ENCODE measurements at places on chromosomes 2 and 18. TPM values are rescaled to one million over a fixed set of nuclear protein-coding genes. Genes with fewer than 3 reads are reported as not detected.

GRCh38 chr2:85787981-85788340 is 34.2 kb downstream of the ATOH8 start:
- no peak for DNase-seq

- no peak for DNase-seq
These were observed 805 bp upstream of the TNFRSF11A start for GRCh38 chr18:62324181-62324828.

DNA sequence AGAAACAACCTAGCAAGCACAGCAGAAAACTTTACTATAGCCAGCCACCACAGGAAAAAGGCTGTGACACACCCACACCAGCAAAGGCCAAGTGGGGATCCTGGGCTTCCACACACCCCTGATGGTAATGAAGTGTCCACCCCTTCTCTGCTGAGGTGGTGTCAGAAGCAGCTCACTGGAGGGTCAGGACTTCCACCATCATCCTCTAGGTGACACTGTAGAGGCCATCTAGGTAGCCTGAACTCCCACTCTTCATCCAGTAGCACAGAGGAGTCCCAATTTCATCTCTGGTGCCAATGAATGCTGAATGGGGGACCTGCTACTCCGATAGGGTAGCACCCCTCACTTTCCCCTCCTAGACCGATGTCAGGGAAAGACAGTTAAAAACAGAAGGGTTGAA is 1544.4 kb downstream of the LRP1B start:
- DNase-seq = peak; percentile 4

The MC4R gene
- total RNA-seq = not detected

- DNase-seq = no peak
These were observed 533.6 kb upstream of the FSHR start for GRCh38 chr2:49687918-49688317.

- DNase-seq = no peak
These were observed 20.1 kb upstream of the TEX51 start for GRCh38 chr2:126878601-126879000.

- DNase-seq = no peak
These were observed 43.6 kb downstream of the L3MBTL4 start for GRCh38 chr18:6370886-6371635.

DNA sequence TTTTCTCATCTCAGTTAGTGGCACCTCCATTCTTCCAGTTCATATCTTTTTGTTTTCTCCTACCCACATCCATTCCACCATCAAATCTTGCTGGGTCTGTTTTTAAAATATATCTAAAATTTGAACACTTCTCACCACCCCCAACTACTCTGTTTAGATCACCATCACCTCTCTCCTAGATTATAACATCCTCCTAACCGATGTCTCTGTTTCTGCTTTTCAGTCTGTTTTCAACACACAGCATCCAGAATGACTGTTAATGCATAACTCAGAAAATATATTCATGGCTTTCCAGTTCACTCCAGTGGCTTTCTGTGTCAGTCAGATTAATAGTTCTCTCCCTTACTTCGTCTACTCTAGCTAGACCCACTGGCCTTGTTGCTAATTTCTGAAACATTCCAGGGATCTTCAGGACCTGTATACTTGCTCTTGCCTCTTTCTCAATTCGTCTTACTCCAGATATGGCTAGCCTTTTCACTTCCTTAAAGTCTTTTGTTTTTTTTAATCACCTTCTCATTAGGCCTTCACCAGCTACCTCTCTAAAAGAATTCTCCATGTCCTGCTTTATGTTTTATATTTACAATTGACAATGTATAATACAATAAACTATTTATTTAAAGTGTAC is 105.3 kb downstream of the COMMD1 start:
- no peak for DNase-seq

DNA sequence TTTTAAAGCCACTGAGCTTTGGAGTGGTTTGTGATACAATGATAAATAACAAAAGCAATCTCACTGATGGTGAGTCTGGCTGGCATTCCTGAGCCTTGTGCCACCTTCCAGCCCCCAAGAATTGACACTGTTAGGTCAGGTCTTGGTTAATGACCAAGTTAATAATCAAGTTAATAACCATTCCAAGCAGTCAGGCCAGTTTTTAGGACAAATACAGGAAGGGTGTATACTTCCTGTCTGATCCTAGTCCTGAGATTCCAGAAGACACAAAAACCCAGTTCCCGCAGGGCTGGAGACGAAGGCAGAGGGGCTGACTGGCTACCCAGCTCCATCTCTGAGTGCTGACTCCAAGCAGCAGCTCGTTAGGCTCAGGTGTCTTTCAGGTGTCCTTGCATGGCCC is 74.6 kb upstream of the LAPTM4A start:
- no peak for DNase-seq

GRCh38 chr18:79983793-79984192 is 4.6 kb downstream of the TXNL4A start:
- no peak for DNase-seq

The PAX3 gene
- total RNA-seq = 35.4 TPM

DNA sequence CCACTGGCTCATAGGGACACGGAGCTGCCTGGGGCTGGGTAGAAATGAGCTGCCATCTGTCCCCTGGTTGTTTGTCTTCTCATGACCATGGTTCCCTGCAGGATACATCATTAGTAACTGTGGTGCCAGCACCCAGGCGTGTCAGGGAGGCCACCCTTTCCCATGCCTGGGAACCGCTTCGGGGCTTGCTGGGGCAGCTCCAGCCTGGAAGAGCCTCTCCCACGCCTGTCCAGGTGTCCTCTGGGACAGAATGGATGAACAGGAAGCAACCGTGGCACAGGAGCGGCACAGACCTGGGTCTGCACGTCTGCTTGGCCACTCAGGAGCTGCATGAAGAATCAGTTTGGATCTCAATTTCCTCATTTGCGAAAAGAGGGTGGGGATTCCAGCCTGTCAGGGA is 34.8 kb downstream of the SDC1 start:
- no peak for DNase-seq

The DSC1 gene
- not detected for total RNA-seq

The EMX1 gene
- not detected for total RNA-seq

- no peak for DNase-seq
These were observed 46.5 kb upstream of the NR4A2 start for GRCh38 chr2:156379071-156379470.

DNA sequence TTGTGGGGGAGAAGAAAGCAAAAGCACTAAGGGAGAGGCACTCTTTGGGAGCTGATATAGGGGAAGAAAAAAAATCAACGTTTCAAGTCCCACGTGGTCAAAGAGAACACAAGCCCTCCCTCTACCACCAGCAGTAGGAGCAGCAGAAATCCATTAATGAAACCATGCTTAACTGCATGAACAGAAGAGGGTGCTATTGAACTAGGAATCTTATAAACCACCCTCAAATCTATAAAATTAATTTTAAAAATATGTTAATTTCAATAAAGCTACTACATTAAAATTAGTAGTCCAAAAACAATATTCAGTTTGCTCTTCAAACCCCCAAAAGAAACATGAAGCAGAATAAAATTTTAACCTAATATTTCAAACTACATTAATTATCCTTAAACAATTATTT is 147.8 kb downstream of the TMEM18 start:
- peak; percentile 26 for DNase-seq

DNA sequence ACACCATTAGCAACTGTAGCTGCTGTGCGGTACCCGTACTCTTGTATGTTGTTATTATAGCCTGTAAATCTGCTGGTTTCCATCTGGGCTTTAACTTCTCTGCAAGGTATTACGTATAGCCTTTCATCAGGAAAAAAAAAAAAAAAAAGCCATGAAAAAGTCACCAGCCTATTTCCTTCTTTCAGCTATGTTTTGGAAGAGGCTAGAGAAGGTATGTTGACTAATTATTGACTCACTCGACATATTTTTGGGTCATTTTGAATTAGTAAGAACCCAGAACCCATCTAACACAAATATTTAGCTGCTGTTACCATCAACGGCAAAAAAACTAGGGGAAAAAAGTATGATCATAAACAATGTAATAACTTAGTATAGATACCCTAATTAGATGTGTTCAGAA is 1395.6 kb downstream of the SUCLG1 start:
- no peak for DNase-seq

- DNase-seq = peak; percentile 48
These were observed 80.2 kb downstream of the CDK15 start for GRCh38 chr2:201886504-201886903.

GRCh38 chr2:230695551-230695950 is 17.1 kb upstream of the CAB39 start:
- no peak for DNase-seq

DNA sequence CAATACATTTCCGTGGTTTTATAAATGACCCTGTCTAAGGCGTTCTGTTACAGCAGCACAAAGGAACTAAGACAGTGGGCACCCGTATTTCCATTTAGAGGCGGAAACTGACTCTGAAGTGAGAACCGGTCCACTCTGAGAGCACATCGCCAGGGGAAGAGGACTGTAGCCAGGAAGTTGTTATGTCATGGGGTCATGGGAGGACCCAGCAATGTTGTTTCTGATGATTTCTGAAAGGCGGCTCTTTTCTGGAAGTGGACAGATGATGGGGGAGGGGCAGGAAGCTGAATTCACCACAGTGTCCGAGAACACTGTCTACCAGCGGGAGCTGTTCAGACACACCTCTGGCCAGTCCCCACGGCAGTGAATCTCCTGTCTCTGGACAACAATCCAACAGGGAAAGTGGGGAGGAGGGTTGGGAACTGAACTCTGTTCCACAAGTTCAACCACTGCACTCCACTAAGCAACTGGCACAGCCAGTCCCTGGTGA is 2.1 kb upstream of the LRRFIP1 start:
- no peak for DNase-seq

The PPP1R1C gene
- total RNA-seq = 4.2 TPM

DNA sequence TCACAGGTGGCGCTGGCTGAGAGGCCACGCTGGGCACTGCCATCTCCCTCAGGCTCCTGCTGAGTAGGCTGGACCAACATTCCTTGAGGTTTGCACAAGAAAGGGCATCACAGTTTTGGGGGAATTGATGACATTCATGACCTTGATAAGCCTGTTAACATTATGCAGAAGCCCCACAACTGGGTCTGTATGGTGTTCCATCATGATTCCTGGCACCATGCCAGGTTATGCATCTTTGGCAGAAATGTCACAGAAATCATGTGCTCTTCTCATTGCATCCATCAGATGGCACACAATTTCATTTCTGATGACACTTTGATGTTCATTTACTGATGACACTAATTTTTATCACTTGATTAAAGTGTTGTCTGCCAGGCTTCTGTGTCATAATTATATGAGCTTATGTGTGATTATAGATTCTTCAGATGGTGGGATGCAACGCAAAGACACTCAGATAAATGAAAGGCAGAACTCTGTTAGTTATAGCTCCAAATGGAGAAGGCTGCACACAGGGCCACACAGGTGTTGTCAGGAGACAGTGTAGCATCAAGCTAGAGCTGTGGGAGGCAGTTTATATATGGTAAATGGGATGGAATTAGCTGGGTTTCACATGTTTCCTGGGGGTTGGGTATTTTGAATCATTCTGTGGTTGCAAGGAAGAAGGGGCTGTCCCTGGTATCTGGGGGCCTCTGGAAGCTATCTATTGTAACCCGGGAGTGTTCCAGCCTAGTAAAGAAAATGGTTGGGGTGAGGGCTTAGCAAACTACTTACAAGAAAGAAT is 191.3 kb downstream of the SLC39A10 start:
- peak; percentile 10 for DNase-seq

The RBM43 gene
- 5.6 TPM for total RNA-seq

- DNase-seq = peak; percentile 100
These were observed 217.9 kb upstream of the PID1 start for GRCh38 chr2:229489016-229489415.

- DNase-seq = peak; percentile 90
These were observed 47.3 kb upstream of the SERPINE2 start for GRCh38 chr2:224086226-224086914.

The RAB27B gene
- total RNA-seq = 7.0 TPM

GRCh38 chr2:218031771-218032257 is 29.0 kb upstream of the TNS1 start:
- no peak for DNase-seq

DNA sequence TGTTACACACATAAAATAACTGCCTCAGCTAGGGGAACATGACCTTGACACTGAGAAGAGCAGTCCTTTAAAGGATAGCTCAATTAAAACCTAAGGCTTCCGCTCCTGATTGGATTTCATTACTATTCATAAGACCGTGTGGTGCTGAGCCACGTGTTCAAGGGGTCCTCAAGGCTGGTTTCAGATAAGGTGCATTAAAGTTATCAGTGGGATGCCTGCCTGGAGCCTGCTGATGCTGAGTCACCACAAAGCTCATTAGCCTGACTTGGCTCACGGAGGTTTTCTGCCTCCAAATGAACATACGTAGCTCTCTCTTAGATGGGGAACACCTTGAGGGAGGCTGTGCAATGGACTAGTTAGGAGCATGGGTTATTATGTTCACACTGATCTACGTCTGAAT is 518.9 kb downstream of the TDRD15 start:
- no peak for DNase-seq

The FAM161A gene
- 2.2 TPM for total RNA-seq

The CYP1B1 gene
- 1.2 TPM for total RNA-seq

- no peak for DNase-seq
These were observed 18.3 kb downstream of the ERBB4 start for GRCh38 chr2:212520340-212520739.

DNA sequence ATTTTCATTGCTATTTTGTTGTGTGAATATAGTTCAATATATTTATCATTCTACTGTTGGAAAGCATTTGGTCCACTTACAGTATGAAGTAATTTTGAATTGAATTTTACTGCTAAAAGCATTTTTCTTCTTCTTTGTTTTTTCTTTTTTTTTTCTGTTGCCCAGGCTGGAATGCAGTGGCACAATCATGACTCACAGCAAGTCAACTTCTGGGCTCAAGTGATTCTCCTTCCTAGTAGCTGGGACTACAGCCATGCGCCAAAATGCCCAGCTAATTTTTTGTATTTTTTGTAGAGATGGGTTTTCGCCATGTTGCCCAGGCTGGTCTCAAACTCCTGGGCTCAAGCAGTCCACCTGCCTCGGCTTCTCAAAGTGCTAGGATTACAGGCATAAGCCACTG is 2.4 kb upstream of the ETAA1 start:
- peak; percentile 56 for DNase-seq

DNA sequence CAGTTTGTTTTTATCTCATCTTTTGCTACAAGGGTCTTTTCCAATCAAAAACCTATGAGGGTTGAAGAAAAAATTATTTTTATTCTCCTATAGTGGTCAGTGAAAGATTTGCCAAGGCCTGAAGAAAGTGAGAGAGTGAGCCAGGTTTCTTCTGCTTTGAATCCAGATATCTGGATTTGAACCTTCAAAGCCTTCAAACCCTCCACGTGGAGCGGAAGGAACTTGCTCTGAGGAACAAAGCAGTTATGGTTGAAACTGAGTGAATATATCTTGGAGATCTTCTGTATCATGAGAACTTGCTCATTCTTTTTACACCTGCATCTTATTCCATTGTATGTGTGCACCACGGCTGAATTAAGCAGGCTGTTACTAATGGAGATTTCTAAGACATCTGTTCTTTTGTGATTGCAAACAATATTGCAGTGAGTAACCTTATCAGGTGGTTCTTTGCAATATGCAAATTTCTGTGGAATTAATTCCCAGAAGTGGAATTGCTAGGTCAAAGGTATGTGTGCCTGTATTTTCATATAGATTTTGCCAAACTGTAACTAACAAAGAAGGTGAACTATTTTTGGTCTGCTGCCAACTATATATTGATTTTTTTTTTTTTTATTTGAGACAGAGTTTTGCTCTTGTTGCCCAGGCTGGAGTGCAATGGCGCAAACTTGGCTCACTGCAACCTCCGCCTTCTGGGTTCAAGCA is 147.9 kb downstream of the B3GNT2 start:
- no peak for DNase-seq

All from RPMI7951 (cell line).